ENCODE measurements at places on chromosomes 5 and 9.

DNA sequence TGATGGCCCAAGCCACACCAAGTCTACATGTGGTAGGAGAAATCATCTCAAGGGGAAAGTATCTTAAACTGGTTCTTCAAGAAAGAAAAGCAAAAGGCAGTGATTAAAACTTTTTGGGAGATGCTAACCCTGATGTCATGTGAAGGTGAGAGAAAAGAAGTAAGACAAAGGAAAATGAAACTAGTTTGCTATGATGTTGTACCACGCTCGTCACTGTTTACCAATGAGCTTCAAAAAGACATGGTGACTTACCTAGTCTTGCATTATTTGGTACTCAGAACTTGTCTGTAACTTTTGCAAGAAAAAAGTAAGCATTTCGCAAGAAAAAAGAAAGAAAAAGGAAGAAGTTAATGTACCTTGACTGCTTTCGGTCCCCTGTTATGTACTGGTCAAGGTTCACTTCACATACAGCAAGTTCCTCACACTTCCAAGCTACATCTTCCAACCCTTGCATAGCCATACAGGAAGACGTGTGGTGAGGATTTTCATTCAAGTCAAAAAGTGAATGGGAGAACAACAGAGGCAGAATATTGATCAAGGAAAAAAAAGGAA, 739.3 kb downstream of the NR2F1-AS1 start:
- no peak for DNase-seq

GRCh38 chr9:127030814-127031740, 91.4 kb downstream of the ANGPTL2 start:
- no peak for DNase-seq

DNA sequence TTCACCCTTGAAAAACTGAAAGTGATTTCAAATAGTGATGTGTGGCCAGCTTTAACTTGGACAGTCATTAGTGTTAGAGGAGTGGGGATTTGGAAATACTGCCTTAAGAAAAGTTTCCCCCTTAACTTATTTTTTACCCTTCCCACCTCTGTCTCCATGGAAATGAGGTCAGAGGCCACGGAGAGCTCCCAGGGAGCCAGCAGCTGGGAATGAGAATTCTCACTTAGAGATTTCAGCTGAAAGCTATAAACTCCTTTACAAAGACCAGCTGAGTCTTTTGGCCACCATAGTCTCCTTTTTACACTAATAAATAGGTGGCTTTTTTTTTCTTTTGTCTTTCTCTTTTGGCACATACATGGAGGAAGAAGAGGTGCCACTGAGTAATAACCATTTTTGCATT, 45.7 kb upstream of the PIK3R1 start:
- DNase-seq, result no peak

GRCh38 chr5:172441262-172441751, 13.0 kb downstream of the SH3PXD2B start:
- no peak for DNase-seq

- DNase-seq, result no peak
These were observed 50.0 kb downstream of the RGS3 start for GRCh38 chr9:113513536-113513935.

DNA sequence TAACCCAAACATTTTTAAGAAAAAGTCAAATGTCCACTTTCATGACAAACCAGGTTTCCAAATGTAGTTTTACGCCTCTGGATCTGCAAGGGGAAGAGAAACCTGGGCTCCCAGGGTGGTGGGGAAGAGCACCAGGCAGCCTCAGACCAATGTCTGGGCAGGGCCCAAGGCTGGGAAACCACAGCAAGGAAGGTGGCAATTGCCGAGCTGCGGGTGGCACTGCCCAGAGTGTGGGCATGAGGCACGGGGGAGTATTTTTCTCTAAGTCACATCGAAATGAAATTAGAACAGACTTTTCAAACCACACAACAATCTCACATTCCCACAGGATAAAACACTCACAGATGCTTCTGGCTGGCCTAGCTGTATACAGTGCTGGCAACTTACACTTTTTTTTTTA, 32.6 kb upstream of the RASGEF1C start:
- DNase-seq, result no peak

DNA sequence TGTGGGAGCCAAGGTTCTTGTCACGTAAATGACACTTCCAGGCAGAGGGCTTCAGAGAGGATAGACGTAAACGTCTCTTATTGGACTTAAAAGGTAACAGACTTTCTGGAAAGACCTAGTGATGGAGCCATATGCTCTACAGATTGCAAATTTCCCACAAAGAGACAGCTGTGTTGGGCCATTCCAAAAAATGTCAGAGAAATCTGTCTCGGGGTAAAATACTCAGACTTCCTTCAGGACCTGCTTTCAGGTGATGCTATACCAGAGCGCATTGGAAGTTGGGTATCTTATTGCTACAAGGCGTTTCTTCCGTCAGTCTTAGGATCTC, 29.2 kb downstream of the PROP1 start:
- no peak for DNase-seq

- DNase-seq, result no peak
These were observed 12.0 kb upstream of the IFNA1 start for GRCh38 chr9:21428235-21428634.
